ENCODE measurements at places on chromosomes 5 and 9.
A peak's percentile ranks its signal among the peaks of the same experiment; 100 is the strongest.

GRCh38 chr9:128685636-128686489 is 3.2 kb upstream of the SET start:
- DNase-seq: peak; percentile 39

- peak; percentile 7 for DNase-seq
Observed at GRCh38 chr5:66597183-66597757, 1.1 kb downstream of the MAST4 start.

- no peak for DNase-seq
Observed at GRCh38 chr9:79264041-79264440, 307.7 kb upstream of the TLE4 start.

GRCh38 chr5:6291961-6292360 is 86.4 kb downstream of the MED10 start:
- DNase-seq: peak; percentile 43

GRCh38 chr5:24539613-24540012 is 105.2 kb downstream of the CDH10 start:
- no peak for DNase-seq
